Activated naive CD4-positive, alpha-beta T cell (primary cell): ENCODE measurements at places on chromosomes 16 and 17.
A peak's percentile ranks its signal among the peaks of the same experiment; 100 is the strongest.

DNA sequence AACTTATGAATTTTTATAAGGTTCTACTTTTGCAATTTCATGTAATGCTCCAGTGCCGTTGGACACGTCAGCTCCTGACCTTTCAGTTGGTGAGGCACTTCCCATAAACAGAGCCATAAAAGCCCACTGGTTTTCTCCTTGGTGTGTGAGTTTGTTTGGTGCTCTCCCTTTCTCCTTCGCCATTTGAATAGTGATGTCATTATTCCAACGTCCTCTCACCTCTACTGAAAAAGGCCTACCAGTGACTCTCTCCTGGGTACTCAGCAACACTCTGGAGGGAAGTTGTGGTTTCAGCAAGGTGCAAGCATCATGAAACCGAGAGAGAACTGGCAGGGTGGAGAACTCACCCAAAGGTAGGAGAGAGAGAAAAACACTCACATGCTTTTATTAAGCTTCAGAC, 29.6 kb upstream of the HNF1B start:
- no peak for DNase-seq

DNA sequence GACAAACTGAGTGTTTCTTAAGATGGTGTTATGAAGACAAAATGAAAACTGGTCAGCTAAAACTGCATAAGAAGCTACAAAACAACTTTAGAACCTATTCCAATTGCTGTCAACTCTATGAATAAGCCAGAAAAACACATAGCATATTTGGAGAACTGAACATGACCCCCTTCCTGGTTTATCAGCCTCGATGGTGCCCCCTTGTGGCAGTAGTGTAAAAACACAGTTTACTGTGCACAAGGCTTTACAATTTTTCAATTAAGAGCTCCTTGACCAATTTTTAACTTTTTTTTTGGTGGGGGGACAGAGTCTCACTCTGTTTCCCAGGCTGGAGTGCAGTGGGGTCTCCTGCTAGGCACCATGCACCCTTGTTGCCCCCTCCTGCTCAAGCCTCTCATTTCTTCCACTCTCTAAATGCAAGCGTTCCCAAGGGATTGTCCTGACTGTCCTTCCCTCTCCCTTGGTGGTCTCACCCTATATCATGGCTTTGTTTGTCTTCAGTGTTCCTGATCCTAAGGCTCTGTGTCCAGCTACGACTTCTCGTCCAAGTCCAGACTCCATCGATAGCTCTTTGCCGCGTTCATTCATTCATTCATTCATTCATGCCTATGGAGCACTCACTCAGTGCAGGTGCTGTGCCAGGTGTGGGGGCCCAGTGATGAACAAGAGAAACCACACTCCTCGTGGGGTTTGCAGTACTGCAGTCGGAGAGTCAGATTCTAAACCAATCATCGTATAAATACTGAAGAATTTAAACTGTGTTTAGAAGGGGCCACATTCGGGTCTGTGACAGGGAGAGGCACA, 7.5 kb downstream of the EIF1 start:
- peak; percentile 43 for DNase-seq

DNA sequence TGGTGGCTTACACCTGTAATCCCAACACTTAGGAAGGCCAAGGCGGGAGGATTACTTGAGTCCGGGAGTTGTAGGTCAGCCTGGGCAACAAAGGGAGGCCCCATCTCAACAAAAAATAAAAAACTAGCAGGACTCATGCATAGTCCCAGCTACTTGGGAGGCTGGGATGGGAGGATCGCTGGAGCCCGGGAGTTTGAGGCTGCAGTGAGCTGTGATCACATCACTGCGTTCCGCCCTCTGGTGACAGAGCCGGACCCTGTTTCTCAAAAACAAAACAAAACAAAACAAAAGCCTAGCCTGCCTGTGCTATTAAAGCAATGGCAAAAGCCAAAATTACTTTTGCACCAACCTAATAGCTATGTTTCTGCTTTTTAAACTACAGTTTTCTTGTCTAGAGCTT, 1.5 kb downstream of the FCSK start:
- DNase-seq = no peak

DNA sequence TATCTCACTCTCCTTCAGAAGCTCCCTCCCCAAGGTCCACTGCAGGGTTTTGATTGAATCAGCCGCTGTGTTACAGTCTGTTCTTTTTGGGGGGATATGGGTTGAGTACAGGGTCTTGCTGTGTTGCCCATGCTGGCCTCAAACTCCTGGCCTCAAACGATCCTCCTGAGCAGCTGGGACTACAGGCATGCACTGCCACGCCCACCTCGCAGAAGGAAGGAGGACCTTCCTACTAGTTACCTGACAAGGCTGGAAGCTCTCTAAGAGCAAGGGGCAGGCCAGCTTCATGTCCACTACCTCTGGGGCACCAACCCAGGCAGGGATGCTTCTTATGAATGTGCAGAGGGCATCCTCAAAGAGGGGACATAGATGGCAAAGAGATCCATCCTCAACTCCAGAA, 1.9 kb upstream of the MMP28 start:
- no peak for DNase-seq

DNA sequence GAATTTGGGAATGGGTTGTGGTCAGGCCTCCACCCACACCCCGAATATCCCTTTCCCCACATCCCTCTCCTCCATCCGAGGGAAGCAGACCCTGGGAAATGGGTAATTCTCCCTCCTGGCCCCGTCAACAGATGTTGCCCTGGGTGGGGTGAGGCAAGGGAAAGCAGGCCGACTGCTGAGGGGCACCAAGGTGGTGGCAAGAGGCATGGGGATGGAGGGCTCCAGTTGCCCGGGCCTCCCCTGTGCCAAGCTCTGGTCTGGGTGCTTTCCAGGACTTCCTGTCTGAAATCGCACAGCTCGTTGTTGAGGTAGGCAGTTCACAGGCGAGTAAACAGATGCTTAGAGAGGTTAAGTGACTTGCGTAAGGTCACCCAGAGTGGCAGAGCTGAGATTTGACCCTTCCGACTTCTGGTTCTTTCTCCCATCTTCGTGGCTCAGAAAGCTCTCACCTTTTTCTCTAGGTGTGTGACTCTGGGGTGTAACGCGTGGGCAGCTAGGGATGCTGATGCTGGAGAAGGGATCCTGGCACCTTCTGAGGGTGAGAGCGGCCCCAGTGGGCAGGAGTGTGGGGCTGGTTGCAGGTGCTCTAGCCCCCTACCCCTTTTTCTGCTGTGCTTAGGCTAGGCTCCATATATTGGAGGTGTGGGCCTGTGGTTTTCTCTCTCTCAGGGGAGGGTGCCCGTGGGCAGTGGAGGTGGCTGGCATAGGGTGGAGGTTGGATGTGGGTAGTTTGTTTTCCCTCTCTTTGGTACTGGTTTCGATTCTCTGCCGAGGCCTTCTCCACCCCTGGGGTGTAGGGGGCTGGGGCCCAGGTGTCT, 17.2 kb downstream of the RARA start:
- peak; percentile 42 for DNase-seq

- no peak for DNase-seq
These were observed 19.4 kb downstream of the C17orf100 start for GRCh38 chr17:6670999-6671398.

DNA sequence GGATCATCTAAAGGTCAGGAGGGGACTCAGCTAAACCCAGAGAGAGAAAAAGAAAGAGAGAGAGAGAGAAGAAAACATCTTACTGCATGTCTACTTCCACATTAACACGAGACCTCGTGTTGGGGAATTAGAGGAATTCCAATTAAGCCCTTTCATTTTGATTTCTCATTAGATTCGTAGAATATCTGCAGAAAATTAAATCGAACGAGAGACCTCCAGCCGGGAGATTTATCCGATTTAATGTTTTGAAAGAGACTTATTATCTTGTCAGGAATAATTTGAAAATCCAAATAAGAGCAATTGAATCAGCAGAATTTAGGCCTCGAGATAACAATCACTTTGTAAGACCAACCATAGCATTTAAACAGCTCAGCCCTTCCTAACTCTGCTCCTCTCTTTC, 175.6 kb downstream of the ABCC12 start:
- DNase-seq = no peak

DNA sequence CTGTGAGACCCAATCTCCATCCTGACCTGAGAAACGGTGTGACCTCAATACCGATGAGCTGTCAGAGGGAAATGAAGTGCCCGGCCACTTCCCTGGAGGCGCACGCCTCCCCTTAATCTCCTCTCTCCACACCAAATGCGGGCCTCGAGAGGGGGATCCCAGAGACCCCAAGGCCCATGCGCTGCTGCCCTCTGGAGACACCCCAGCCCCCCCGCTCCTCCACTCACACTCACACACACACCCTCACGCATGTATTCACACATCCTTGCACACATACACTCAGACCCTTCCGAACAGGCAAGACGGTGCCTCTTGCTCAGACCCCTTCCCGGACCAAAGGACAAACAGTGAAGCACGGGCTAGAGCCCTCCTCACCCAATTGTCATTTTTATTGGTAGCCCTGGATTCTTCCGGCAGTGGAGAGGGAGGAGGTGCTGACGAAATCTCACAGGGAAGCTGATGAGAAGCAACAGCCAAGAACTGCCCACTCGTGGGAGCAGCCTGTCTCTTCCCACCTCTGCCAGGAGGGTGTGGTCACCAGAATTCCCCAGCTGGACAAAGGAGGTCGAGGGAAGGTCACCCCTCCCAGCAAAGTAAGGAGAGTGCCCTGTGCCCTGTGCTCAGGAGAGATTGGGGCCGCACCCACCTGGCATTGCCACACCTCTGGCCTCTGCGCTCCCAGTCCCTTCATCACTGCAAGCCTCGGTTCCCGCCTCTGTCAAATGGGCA, 136.0 kb upstream of the TNRC6C start:
- no peak for DNase-seq

DNA sequence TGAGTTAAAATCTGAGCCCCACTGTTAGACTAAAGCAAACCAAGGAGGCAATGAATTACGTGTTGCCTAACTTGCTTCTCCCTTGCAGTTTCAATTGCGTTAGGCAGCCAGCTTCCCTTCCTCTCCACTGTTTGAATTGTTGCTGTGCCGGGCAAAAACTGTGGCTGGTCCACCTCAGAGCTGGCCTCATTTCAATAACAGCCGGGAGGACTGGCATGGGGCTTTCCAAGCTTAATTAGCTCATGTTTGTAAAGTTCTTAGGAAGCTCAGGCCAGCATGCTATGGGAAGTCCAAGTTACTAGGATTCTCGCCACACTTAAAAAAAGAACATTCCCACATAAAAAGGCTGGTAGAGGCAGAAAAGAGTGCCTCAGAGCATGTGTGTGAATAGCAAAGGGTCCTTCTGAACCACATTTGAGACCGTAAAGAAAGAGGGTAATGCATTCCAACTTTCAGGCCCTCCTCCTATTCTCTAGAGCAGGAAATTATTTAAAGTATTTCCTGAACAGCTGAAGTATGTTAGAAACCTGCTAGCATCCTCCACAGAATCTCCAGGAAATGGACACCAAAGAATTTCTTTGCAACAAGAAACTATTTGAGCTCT, 79.0 kb upstream of the SMURF2 start:
- no peak for DNase-seq
